GM23248 (cell line): ENCODE measurements at places on chromosomes 5 and 9. TPM values are rescaled to one million over a fixed set of nuclear protein-coding genes. Genes with fewer than 3 reads are reported as not detected.
A peak's percentile ranks its signal among the peaks of the same experiment; 100 is the strongest.

The BTNL8 gene
- total RNA-seq, result not detected in 2 replicates

The IDNK gene
- 1.0 and 1.6 TPM in 2 replicates for total RNA-seq

The TMEM171 gene
- 5.8 and 6.7 TPM in 2 replicates for total RNA-seq

The KLF4 gene
- 28.7 and 38.6 TPM in 2 replicates for total RNA-seq

The SCGB3A2 gene
- not detected in 2 replicates for total RNA-seq

DNA sequence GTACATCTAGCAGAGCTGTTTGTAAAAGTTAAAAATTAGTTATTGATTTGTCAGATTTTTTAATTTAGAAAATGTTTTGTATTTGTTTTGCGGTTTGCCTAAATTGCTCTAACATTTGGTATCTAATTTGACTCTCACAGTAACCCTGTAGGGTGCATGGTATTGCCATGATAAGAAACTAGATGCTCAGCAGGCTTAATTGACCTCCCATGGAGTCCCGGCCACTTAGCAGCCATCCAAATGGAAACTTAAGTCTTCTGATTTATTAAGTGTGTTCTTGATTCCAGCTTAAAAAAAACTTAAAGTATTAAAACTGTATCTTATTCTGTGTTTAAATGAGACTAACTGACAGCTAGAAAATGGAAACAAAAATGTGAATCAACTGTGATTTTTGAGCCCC, 54.5 kb downstream of the CAST start:
- no peak for DNase-seq
- H3K4me1 ChIP-seq, result peaks cover 24% of the 10 kb centered on the region
- H3K27me3 ChIP-seq, result no peaks in the 10 kb centered on the region
- no peak overlapping the region for H3K27ac ChIP-seq

- no peak overlapping the region for H3K4me3 ChIP-seq
- no peaks in the 10 kb centered on the region for H3K27me3 ChIP-seq
- DNase-seq, result no peak
- no peaks in the 10 kb centered on the region for H3K4me1 ChIP-seq
- H3K27ac ChIP-seq, result no peak overlapping the region
- H3K36me3 ChIP-seq, result peaks cover 34% of the 10 kb centered on the region
These were observed 29.9 kb downstream of the SPACA9 start for GRCh38 chr9:132908635-132909034.

GRCh38 chr5:177546258-177546741, 8.1 kb downstream of the FAM193B start:
- H3K36me3 ChIP-seq, result no peaks in the 10 kb centered on the region
- peaks cover 33% of the 10 kb centered on the region for H3K4me1 ChIP-seq
- peak; percentile 97 for DNase-seq

DNA sequence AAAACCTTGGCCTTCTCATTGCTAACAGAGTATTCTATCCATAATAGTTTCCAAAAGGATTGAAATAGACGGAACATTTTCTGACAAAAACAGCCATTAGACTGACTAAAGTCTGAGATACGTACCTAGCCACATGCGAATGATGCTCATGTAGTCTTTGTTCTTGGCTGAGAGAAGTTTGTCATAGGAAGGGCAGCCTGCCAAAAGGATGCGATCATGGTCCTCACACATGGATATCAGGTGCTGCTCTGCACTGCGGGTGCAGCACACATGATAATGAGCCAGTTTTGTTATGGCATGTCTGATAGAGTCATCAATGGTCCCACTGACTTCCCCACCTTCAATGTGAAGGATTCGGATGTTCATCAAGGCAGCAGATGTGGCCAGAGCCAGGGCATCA, 12.3 kb downstream of the GNE start:
- H3K27ac ChIP-seq, result no peak overlapping the region
- no peaks in the 10 kb centered on the region for H3K4me1 ChIP-seq

DNA sequence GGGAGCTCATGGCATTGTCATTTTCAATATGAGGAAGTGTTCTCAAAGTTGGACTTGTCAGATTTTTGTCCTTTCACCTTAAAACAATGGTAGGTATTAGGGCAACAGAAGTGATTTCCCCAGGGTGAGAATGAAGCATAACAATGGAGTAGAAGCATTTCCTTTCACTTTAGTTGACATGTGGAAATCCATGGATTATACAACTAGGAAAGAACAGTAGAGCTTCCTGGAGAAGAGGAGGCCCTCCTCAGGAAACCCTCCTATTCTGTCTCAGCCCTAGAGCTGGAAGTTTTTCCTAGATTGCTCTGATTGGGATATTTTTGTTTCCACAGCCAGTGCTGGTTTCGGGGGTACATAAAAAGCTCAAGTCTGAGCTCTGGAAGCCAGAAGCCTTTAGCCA, 13.8 kb upstream of the REEP2 start:
- no peaks in the 10 kb centered on the region for H3K4me1 ChIP-seq
- no peaks in the 10 kb centered on the region for H3K27me3 ChIP-seq
- peaks cover 52% of the 10 kb centered on the region for H3K36me3 ChIP-seq
- DNase-seq, result no peak
- H3K4me3 ChIP-seq, result no peak overlapping the region

DNA sequence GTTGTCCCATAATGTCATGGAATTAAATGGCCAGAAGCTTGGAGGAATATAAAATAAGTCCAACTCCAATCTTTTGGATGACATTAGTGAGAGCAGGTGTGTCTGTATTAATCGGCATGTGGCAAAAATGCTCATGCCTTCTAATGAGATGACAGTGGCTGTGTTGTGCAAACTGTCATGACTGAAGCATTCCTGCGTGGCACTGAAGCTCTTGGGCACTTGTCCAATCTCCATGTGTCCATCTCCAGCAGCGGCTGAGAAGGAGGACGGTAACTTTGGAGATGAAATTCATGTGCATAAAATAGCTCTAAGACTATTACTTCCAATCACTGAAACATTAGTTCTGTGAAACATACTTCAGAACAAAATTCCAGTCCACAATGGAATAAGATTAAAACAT, 697.5 kb upstream of the GRAMD2B start:
- H3K4me1 ChIP-seq, result no peaks in the 10 kb centered on the region
- no peaks in the 10 kb centered on the region for H3K27me3 ChIP-seq
- no peak overlapping the region for H3K4me3 ChIP-seq
- no peak overlapping the region for H3K27ac ChIP-seq
- peak; percentile 0 for DNase-seq
- no peaks in the 10 kb centered on the region for H3K36me3 ChIP-seq

DNA sequence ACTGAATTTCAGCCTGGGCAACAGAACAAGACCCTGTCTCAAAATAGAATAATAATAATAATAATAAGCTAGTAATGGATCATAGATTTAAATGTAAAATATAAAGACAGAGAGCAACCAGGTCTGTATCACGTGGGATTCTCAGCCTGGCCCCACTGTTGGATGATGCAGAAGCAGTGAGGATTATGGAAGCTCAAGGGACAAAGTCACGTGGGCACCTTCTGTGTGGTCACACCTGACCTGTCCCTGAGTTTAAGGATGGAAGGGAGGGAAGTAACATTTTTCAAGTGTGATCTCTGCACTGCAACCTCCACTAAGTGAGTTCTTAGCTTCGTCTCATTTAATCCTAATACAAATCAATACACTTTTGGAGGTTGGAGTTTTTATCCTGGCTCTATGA, 212.5 kb upstream of the IER5L start:
- no peaks in the 10 kb centered on the region for H3K36me3 ChIP-seq
- no peak overlapping the region for H3K4me3 ChIP-seq
- no peaks in the 10 kb centered on the region for H3K4me1 ChIP-seq
- no peak for DNase-seq

DNA sequence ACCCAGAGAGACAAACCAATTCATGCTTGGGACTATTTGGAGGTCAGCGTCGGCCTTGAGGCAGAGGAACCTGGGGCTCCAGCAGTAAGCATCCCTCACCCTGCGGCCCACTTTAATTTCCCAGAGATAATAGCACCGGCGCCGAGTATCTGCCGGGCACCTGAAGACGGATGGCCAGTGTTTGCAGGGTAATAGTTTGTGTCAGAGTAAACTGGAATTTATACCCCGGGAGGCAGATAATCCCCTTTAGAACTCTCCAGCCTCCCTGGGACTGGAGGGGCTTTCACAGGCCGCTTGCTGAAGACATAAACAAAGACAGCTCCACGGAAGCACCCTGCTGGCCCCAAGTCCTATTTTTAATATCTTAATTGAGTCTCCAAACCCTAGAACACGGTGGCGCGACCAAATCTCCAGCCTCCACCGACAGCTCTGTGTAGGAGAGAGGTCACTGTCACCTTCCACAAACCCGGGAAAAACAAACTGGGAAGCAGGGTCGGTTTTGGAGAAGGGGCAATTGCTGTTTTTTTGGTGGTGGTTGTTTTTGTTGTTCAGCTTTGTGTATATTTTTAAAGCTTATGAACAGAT, 17.4 kb upstream of the FCN1 start:
- no peak overlapping the region for H3K27ac ChIP-seq
- no peak overlapping the region for H3K4me3 ChIP-seq
- no peaks in the 10 kb centered on the region for H3K36me3 ChIP-seq
- DNase-seq, result no peak

DNA sequence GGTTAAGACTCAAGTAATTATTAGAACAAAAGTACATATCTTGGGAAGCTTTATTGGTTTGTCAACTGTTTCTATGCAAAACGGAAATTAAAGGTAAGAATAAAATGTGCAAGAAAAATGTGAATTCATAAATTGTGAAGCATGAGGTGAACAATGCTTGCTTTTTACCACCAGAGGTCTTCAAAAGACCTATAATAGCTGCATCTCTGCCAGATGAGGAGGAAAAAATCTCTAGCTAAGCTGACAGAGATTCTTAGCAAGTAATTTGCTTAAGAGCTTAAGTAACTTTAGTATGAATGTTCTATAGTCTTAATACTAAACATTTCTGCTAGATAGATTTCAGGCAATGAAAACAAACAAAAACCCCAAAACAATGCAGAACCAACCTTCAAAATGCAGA, 54.1 kb downstream of the MRPS30 start:
- DNase-seq, result peak; percentile 20
- no peak overlapping the region for H3K4me3 ChIP-seq
- no peaks in the 10 kb centered on the region for H3K4me1 ChIP-seq
- H3K36me3 ChIP-seq, result no peaks in the 10 kb centered on the region

GRCh38 chr5:7325975-7326913, 69.7 kb upstream of the ADCY2 start:
- H3K4me1 ChIP-seq, result peaks cover 14% of the 10 kb centered on the region
- no peaks in the 10 kb centered on the region for H3K36me3 ChIP-seq
- no peaks in the 10 kb centered on the region for H3K27me3 ChIP-seq
- no peak overlapping the region for H3K27ac ChIP-seq
- DNase-seq, result peak; percentile 65

GRCh38 chr5:134543820-134544614, 18.5 kb downstream of the JADE2 start:
- H3K36me3 ChIP-seq, result peaks cover 13% of the 10 kb centered on the region; the same call in 1 of the 2 replicates
- H3K4me3 ChIP-seq, result no peak overlapping the region
- no peaks in the 10 kb centered on the region for H3K27me3 ChIP-seq
- DNase-seq, result no peak
- H3K27ac ChIP-seq, result no peak overlapping the region

- DNase-seq, result no peak
- H3K27ac ChIP-seq, result no peak overlapping the region
- H3K4me3 ChIP-seq, result no peak overlapping the region
These were observed 867.7 kb downstream of the NR2F1-AS1 start for GRCh38 chr5:92713335-92713743.

DNA sequence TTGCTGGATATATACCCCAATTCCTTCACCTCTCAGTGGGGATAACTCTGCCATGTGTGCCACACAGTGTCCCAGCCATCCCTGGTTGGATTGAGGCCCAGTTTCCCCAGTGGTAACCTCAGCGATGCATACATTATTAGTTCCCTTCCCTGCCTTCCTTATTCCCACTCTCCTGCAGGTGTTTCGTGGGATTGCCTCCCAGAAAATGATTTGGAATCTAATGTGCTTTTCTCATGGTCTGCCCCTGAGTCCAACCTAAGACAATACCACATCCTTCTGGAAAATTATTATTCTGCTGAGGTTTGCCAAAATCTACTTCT, 8.4 kb upstream of the SPINK4 start:
- no peaks in the 10 kb centered on the region for H3K36me3 ChIP-seq
- H3K4me3 ChIP-seq, result no peak overlapping the region
- DNase-seq, result no peak

DNA sequence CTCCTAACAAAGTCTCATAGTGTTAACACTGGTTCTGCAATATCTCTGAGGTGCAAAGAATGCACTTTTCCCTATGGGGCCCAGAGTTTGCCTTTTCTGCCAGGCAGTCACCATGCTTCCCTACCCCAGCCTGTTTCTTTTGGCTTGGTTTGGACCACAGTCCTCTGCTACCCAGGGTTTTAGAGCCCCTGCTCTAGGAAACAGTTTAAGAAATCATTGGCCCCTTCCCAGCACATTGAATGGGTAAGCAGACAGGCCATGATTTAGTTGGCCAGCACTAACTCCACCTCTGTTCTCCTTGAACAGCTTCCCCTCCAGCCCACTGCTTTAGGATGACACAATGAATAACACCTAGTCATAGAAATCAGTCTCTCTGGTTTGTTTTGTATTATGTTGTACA, 73.2 kb downstream of the UBAP1 start:
- DNase-seq, result peak; percentile 50
- no peaks in the 10 kb centered on the region for H3K27me3 ChIP-seq
- peak overlapping the region; percentile 89 for H3K27ac ChIP-seq
- H3K4me3 ChIP-seq, result no peak overlapping the region
- H3K36me3 ChIP-seq, result peaks cover 18% of the 10 kb centered on the region; the same call in 1 of the 2 replicates

DNA sequence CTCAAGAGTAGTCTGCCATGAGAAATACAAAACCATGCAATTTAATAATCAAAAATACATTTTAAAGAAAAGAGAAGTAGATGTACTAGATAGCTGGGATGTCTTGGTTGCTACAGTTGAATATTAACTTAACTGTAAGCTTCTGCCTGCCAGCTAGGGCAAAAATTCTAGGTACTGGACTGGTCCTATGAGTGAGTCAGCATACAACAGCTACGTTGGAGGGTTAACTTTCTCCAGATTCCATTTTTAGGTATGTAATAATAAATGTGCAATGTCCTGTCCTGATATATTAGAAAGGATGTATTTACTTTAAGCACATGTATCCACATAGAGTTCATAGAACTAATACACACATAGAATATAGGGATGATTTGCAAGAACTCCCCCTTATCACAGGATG, 230.1 kb downstream of the CAAP1 start:
- H3K27ac ChIP-seq, result no peak overlapping the region
- no peaks in the 10 kb centered on the region for H3K4me1 ChIP-seq
- no peaks in the 10 kb centered on the region for H3K36me3 ChIP-seq
- no peaks in the 10 kb centered on the region for H3K27me3 ChIP-seq
- H3K4me3 ChIP-seq, result no peak overlapping the region

DNA sequence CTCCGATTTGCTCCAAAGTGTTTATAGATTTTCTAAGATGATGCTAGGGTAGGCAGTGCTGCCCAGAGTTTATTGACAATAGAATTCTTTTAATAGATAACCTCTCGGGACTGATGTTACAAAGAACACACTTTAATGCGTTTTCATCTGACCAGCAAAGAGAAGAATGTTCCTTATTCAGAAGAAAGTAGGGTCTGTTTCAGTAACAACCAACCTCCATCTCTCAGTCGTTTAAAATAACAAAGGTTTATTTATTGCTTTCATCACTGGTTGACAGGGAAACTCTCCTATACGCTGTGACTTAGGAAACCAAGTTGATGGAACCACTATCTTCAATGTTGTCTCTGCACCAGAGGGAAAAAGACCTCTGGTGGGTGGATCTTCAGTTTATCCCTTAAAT, 55.1 kb upstream of the PAPPA start:
- H3K27ac ChIP-seq, result no peak overlapping the region
- no peak overlapping the region for H3K4me3 ChIP-seq
- H3K27me3 ChIP-seq, result no peaks in the 10 kb centered on the region
- DNase-seq, result no peak
- H3K36me3 ChIP-seq, result no peaks in the 10 kb centered on the region
- peaks cover 52% of the 10 kb centered on the region for H3K4me1 ChIP-seq

- H3K4me1 ChIP-seq, result no peaks in the 10 kb centered on the region
- H3K27me3 ChIP-seq, result no peaks in the 10 kb centered on the region
- no peak overlapping the region for H3K27ac ChIP-seq
- H3K36me3 ChIP-seq, result no peaks in the 10 kb centered on the region
- no peak for DNase-seq
These were observed 109.5 kb downstream of the GADD45G start for GRCh38 chr9:89714321-89714720.
